SK-N-SH treated with all-trans-retinoic acid at 6 μM for 48 hours (cell line): ENCODE measurements at places on chromosomes 3 and 15.

- peak; percentile 81 for ATAC-seq
Measured at GRCh38 chr3:125123451-125124305, 67.9 kb upstream of the HEG1 start.

DNA sequence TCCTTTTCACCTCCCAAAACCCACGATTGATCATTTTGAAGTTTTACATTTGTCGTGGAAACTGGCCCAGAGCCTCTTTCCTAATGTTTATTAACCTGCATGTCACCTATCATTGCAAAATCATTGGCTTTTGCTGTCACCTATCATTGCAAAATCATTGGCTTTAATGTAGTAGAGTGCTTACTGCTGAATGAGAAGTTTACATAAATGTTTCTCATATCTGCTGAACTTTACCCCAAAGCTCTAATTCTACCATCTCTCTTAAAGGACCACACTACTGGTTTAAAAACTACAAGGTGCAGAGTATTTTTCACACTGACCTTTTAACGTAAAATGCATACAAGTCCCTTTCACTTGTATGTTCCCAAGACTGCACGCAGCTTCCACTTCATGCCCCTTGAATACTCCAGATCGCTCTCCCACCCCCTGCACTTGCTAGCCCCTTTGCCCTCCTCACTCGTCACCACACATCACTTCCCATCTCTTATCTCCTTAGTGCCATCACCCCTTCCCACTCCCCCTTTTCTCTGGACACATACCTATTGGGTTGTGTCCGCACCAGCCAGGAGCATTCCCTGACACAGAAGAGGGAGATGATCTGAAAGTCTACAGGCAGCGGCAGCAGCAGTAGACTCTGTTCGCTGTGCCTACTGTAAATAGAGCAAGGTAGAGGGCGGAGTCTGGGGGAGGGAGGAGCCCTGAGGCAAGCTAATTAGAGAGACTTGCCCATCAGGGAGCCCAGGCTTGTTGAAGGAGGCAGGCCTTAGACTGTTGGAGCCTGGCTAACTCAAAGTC, 30.2 kb upstream of the ATOSA start:
- ATAC-seq = no peak

DNA sequence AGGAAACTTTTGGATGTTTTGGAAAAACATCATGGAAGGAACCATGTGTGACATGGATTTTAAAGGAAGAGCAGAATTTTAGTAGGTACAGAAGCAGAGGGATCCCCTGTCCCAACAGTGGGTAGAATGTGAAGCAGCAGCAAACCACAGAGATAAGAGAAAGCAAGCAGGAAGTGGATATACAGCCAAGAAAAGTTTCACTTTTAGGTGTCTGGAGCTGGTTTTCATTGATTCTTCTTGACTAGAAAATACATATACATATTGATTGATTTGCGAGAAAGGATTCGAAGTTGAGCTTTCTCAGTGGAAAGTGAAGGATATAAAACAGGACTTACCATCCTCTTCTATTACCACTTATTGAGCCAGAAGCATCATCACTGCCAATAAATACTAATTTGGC, 133.5 kb downstream of the KCNMB2 start:
- ATAC-seq = no peak

GRCh38 chr15:96692826-96693225, 362.3 kb downstream of the NR2F2 start:
- no peak for ATAC-seq
